ENCODE measurements at places on chromosomes 11 and 22. TPM values are rescaled to one million over a fixed set of nuclear protein-coding genes. Genes with fewer than 3 reads are reported as not detected.

Gene MMP27
- not detected for total RNA-seq

Gene RIMBP3B
- 1.4 TPM for total RNA-seq

Gene CRACR2B
- 1.5 TPM for total RNA-seq

Gene OR2AG2
- total RNA-seq: not detected

Gene INS
- total RNA-seq: 0.82 TPM

Gene SYCE3
- not detected for total RNA-seq

GRCh38 chr22:29343313-29343805 is 27.9 kb upstream of the RASL10A start:
- DNase-seq: no peak

DNA sequence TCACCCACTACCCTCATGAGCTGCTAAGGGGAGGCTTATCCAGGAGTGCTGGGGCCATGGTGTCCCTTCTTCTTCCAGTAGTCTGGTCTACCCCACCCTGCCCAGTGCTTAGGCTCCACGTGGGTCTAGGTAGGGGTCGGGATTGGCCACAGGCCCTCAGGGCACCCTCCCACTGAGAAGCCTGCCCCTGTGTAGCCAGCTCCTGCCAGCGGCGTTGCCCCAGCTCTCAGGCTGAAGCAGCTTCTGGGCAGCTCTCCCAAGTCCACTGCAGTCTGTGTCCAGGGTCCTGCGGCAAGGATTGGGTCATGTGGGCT is 24.0 kb upstream of the RIC3 start:
- DNase-seq: no peak

DNA sequence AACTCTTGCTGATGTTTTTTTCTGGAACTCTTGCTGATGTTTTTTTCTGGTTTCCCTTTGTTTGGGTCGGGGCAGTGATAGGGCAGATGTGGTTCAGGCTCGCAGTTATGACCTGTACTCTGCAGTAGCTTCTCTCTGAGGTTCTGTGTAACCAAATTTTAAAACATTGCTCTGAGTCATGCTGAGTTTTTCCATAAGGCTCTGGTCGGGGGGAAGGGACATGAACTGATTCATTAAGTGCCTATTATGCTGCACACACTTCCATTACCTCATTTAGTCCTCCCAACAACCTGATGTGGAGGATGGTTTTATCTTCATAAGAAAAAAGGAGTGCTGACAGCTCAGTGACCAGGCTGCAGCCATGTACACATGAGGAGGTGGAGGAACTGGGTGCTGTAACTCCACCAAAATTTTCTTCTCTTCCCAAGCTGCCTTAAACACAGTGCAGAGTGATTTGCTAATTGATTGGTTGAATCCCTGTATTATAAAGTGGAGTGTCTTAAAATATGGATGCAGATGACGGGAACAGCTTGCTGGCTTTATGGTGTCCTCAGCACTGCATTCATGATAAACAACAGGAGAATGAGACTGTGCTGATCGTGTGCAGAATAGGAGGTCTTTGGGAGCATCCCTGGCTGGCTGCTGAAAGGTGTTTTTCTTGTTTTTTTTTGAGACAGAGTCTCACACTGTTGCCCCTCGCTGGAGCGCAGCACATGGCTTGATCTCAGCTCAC is 19.1 kb downstream of the TNRC6B start:
- DNase-seq: no peak

- no peak for DNase-seq
Measured at GRCh38 chr22:37448516-37449127, 21.3 kb upstream of the ELFN2 start.

- peak; percentile 88 for DNase-seq
Measured at GRCh38 chr11:65420979-65421793, 1.4 kb upstream of the NEAT1 start.

DNA sequence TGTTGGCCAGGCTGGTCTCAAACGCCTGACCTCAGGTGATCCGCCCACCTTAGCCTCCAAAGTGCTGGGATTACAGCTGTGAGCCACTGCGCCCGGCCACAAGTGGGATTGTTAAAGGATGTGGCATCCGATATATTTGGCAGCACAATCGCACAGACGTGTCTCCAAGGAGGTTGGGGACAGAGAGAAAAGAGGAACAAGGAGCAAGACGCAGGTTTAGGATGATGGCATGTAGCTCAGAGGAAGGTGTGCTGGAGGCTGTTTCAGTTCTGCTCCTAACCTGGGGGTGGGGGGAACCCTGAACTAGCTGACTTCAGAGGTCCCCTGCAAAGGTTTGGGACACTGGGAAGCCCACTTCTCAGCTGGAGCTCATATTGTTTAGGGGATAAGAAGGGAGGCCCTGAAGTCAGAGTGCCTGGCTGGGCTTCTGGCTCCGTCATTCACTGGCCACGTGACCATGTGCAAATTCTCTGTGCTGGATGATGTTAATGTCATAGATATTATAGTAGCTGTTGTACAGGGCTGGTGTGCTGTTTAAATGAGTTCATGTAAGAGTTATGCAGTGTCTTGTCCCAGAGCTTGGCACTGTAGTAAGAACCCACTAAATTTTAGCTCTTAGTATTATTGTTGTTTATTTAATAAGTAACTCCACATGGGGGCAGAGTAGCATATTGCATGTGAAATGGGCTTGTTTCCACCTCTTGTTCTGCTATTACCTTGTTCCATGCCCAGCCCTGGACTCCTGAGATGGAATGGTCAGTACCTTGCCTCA is 129.7 kb downstream of the ST3GAL4 start:
- DNase-seq: no peak

DNA sequence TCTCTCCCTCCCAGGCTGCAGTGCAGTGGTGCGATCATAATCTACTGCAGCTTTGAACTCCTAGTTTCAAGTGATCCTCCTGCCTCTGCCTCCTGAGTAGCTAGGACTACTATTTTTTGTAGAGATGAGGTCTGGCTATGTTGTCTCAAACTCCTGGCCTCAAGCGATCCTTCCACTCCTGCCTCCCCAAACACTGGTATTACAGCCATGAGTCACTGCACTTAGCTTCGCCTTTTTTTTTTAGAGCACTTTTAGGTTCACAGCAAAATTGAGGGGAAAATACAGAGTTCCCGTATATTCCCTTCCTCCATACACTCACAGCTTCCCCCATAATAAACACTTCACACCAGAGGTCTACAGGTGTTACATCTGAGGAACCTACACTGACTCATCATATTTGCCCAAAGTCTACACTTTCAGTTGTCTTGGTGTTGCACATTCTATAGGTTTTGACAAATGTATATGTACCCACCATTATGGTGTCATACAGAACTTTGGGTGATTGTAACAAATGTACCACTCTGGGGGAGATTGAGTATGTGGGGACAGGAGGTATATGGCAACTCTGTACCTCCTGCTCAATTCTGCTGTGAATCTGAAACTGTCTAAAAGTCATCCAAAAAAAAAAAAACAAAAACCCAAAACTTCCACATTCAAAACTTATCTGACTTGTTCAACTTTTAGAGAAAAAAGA is 11.3 kb upstream of the SLC37A4 start:
- no peak for DNase-seq

- no peak for DNase-seq
Measured at GRCh38 chr11:123439616-123440015, 9.5 kb downstream of the GRAMD1B start.

DNA sequence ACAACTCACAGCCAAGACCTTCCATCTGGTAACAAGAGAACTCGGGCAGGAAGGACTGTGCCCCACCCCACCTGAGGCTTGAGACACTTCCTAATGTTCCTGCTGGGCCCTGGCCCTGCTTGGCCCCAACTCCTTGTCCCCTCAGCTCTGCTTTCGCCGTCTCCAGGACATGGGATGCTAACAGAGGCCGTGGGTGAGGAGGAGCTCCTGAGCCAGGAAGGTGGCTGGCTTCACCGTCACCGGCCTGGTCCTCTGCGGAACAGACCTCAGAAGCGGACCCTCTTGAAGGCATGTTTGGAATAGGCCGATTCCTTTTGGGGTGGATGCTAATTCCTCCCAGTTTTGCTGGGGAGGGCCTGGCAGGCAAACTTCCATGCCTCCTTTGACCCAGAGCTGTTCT is 154.3 kb downstream of the CACNA1I start:
- no peak for DNase-seq

DNA sequence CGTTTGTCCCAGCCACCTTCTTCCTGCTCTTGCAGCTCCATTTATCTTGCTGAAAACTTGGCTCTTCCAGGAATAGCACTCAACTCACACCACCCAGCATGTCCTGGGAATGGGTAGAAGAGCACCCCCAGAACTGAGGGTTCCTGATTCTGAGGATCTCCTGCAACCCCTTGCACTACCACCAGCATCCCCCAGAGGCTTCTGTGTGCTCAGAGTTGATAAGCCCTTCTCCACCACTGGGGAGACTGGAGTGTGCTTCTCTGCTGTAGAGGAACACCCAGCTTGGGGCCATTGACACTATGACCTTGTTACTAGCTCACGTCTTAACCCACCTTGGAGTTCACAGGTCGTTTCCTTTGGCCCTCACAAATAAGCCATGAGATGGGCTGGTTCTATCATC is 121.0 kb downstream of the GRIK4 start:
- DNase-seq: no peak

- no peak for DNase-seq
Measured at GRCh38 chr11:74620531-74620930, 28.1 kb downstream of the POLD3 start.

DNA sequence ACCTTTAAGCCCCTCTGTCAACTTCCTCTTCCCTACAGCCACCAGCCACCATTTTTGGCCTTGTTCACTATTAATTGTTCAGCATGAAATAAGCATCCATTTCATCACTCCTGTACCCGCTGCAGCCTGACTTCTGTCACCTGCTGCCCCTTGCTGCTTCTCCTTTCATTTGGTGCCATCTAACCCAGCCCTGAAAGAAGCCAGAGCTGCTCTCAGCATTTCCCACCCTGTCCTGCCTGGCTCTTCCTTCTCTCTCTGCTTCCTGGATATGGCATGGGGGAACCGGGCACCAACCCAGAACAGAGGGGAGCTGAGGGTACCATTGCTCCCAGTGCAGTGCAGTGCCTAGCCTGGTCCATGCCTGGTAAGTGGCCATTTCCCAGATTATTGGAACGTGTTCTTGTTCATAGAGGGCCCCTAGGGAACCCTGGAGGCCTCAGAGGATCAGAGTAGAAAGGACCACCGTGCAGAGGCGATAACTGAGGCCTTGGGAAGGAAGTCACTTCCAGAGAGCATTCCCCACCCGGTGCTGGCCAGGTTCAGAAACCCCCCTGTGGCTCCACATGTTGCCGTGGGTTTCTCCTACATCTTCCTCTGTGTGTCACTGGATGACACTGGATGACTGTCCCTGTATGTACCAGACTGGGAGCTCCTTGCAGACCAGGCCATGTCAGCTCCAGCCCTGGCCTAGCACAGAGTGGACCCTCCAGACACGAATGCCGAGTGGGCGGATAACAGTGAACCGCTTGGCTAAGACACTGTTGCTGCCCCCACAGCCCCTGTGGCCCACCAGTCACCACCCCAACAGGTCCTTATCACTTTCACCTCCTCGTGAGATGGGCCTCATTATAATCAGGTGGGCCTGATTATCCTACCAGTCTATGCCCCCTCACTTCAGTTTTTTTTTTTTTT is 4.7 kb downstream of the YDJC start:
- no peak for DNase-seq

DNA sequence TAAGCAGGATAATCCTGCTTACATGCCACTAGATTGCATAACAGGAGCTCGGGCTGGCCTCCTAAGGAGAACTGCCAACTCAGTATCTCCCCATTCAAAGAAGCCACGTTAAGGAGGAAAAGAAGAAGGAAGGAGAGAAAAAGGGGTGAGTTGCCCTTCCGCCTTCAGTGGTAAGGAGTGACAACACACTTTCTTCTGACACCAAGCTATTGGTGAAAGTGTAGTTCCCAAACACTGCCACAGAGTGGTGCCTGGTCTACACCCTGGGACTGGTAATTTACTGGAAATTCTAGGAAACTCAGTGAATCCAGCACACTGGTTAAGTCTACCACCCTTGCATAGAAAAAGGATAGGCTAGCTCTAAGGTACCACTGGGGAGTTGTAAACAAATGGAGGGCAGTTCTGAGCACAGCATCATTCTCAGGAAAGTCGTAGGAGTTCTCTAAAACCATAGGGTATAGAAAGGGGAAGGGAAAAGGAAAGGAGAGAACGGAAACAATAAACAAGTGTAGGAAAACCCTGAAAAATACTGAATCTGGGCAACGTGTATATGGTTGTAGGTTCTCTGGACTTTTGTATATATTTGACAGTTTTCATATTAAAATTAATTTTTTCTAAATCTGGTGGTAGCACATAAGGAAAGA is 58.2 kb downstream of the RRAS2 start:
- peak; percentile 36 for DNase-seq

- no peak for DNase-seq
Measured at GRCh38 chr11:12494699-12495098, 117.3 kb downstream of the PARVA start.

DNA sequence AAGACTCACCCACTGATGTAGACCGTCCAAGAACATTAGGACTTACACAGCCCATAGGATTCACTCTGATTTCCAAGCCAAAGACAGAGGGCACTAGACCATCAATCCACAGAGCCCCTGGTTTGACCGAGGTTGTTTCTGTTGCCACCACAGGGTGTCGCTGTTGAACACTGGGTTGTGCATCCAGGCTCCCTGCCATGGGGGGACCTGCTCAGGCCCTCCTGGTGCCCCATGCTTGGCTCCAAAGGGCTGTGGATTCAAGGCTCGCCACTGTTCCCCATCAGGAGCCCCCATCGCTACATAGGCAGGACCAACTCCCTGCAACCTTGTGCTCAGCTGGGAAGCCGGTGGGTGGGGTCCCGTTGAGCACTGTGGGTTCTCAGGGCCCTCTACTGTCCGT is 128.0 kb upstream of the ANO1 start:
- DNase-seq: no peak

DNA sequence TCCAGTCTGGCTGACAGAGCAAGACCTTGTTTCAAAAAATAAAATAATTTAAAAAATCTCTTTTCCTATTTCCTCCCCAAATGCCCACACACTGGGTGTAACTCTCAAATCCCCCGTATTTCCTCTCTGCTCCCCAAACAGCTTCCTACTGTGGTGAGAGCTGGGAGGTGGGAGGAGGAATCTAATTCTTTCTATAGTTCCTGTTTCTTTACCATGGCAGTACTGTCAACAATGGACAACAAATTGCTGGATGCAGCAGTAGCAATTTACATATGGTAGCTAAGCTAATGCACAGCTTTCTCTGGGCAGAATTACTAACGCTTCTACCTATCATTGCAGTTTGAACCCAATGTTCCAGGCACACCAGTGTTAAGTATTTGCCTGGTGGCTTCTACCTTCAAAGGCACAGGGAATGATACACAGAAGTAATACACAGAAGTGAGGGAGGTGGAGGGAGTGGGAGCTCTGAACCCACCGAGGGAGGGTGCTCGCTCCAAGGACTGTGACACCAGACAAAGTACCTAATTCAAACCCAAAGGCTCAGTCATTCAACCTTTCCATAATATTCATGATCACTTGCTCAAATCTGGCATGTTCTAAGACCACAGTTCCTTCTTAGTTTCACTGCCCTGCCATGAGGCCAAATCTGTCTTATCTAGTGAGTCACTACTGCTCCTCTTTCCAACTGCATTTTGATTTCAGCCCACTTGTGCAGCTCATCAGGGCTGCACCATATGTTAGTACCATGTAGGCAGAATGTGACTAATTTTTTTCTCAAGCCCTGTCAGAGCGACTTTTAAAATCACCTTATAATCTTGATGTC is 37.9 kb downstream of the CELF1 start:
- DNase-seq: no peak

GRCh38 chr11:104905271-104905670 is 7.0 kb upstream of the CASP12 start:
- no peak for DNase-seq

- DNase-seq: no peak
Measured at GRCh38 chr11:17298302-17298701, 21.8 kb downstream of the NUCB2 start.
